ENCODE measurements at places on chromosomes 11 and 22. TPM values are rescaled to one million over a fixed set of nuclear protein-coding genes. Genes with fewer than 3 reads are reported as not detected.

The SLC16A8 gene
- not detected for total RNA-seq

DNA sequence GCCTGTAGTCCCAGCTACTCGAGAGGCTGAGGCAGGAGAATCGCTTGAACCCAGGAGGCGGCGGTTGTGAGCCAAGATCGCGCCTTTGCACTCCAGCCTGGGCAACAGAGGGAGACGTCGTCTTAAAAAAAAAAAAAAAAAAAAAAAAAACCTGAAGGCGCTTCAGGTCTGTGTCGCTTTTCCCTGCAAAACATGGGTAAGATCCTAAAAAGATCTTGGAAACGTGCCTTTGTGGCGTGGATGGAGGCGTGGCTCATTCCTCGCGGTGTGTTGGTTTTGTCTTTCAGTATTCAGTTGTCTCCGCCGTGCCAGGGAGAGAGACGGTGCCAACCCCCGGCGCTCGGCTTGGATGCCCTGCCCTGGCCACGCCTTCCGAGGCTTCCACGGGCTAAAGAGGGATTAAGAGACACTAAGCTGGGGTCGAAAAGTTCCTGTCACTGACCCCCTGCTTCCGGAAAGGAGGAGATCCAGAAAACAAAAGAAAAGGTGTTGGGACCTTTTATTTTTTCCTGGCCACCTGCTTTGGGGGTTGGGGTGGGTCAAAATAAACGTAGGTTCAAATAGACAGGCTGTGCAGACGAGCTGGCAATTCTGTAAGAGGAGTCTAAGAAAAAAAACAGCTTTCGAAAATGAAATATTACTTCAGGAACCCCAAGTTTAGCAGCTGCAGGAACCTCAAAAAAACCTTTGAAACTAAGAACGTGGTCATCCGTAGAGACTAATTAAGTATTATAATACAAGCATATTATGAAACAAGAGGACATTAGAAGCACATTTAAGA, 1.1 kb upstream of the SLC35F2 start:
- DNase-seq: peak; percentile 49

GRCh38 chr11:125295931-125296330, 131.4 kb downstream of the PKNOX2 start:
- no peak for DNase-seq

DNA sequence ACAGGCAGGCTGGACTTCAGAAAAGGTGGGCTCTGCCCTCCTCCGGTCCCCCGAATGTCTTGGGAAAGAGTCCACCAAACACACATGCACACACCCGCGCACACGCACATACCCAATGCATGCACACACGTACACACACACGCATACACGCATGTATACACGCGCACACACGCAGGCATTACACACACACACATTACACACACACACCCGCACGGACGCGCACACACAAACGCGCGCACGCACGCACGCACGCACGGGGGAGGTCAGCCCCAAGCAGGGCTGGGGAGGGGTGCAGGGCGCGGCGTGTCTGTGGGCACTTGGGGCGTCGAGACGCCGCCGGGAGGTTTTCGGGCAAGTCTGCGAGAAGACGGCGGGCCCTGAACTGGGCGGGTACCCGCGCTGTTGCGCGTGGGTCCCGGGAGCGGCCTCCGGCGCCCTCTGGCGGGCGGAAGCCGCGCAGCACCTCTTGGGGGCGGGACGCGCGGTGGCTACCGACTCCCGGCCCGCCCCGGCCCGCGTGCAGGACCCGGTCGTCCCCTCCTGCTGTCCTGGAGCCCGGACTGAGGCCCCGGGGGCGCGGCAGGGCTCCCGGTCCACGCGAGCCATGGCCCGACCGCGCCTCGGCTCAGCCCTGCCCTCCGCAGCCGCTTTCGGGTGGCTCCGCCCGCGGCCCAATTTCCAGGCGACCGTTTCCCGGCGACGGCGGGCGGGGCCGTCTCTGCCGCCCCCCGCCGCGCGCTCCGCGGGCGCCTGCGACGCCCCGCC, 3.6 kb downstream of the SEPTIN5 start:
- peak; percentile 78 for DNase-seq

DNA sequence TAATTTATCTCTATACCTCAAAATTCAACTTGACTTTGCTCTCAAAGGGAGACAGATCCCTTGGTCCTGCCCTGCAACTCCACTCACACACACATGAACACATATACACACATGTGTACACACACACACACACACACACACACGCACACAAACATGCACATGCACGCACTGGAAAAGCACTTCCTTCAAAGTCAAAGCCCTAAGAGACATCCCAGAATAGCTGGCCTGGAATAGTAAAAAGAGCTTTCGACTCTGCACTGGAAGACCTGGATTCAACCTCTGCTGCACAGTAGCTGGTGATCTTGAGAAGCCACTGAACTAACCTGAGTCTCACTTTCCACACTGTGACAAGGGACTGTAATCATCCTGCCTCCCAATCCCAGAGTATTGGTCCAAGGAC, 26.8 kb downstream of the TENM4 start:
- no peak for DNase-seq

DNA sequence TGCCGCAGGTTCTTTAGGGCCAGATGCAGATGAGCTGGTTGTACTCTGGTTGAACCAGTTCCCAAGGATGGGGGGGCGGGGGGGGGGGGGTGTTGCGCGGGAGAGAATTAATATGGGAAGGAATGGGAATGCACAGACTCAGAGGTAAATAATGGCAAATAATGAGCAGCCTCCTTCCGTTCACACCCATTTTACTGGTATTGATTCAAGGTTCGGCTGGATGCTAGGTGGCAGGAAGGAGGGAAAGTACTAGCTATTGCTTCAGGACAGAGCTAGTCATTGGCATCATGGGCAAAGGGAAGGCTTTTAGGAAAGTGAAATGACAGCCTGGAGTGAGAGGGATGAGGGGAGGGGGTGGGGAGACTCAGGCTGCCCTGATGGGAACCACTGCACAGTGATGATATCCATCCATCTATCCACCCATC, at the start of gene VSTM5:
VSTM5 (minus strand) TSS at position 25 of the 425 bp plus-strand sequence. CDS start 116 bp downstream, outside the sequence.
- DNase-seq: no peak

- DNase-seq: no peak
These were observed 32.9 kb upstream of the KLHL35 start for GRCh38 chr11:75465701-75466531.

All from Caki2 (cell line).